NCI-H2081 treated with DMSO at 0.1 percent for 48 hours (cell line): ENCODE measurements at places on chromosomes 13 and 19.

DNA sequence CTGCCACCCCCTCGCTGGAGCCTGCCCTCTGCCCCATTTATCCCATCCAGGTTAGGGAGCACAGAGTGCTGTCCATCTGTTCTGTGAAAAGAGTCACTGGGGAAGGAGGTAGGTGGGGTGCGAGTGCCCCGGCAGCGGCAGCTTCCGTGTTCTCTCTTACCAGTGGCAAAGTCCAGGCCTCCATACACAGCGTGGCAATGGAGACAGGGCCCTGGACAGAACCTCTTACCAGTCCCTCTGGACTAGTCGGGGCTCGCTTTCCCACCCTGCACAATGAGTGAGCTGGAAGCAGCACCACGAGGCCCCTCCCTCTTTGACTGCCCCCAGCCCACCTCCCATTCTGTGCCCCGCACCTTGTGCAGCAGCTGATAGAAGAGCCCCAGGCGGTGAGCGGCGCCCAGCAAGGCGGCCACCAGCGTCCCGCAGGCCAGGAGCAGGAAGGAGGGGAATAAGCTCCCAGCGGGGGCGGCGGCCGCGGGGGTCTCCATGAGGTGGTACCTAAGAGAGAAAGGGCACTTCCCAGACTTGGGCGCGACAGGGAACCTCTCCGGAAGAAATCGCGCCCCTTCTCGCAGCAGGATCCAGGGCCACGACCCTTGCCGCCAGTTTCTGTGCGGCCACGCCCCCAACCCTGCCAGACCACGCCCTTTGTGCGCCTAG lies 17.5 kb downstream of the SYDE1 start:
- no peak for DNase-seq

- DNase-seq: no peak
Measured at GRCh38 chr19:13712767-13713201, 51.5 kb upstream of the MRI1 start.

GRCh38 chr13:75329723-75330122 lies 152.2 kb downstream of the TBC1D4 start:
- DNase-seq: no peak

GRCh38 chr13:113747291-113747833 lies 11.7 kb upstream of the TMEM255B start:
- DNase-seq: no peak

GRCh38 chr13:103282571-103283450 lies 216.6 kb upstream of the SLC10A2 start:
- no peak for DNase-seq

- DNase-seq: no peak
Measured at GRCh38 chr19:4023600-4024398, 16.3 kb downstream of the PIAS4 start.

DNA sequence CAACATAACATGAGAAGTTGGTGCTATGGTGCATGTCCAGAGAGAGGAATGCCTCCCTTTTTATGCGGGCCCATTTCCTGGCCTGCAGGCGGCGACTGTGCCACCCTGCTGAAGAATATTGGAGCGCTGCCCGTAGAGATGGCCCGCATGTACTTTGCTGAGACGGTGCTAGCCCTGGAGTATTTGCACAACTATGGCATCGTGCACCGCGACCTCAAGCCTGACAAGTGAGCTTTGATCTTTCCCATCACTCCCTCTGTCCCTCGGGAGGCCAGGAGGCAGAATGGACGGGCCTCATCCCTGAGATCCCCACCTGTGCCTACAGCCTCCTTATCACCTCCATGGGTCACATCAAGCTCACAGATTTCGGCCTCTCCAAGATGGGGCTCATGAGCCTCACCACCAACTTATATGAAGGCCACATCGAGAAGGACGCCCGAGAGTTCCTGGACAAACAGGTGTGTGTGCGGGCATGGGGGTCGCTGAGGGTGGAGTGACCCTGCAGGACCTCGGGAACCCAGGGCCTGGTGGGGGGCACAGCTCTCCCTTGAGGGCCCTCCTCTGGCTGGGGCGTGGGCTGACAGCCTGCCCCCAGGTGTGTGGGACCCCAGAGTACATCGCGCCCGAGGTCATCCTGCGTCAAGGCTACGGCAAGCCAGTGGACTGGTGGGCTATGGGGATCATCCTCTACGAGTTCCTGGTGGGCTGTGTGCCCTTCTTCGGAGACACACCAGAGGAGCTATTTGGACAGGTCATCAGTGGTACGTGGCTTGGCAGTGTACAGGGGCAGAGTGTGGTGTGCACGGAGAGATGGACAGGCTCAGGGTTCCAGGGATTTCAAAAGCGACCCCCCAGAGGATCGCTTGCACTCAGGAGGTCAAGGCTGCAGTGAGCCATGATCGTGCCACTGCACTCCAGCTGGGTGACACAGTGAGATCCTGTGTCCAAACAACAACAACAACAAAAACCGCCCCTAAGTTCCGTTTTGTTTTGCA lies 16.2 kb downstream of the DNASE2 start:
- DNase-seq: no peak
